ENCODE measurements at places on chromosomes 6 and 20.

- no peak for DNase-seq
Measured at GRCh38 chr6:109325400-109325801, 56.9 kb downstream of the CD164 start.

- no peak for DNase-seq
Measured at GRCh38 chr6:41644297-41644879, 6.1 kb downstream of the MDFI start.

GRCh38 chr6:55528624-55529023, 50.4 kb downstream of the HMGCLL1 start:
- DNase-seq, result no peak

DNA sequence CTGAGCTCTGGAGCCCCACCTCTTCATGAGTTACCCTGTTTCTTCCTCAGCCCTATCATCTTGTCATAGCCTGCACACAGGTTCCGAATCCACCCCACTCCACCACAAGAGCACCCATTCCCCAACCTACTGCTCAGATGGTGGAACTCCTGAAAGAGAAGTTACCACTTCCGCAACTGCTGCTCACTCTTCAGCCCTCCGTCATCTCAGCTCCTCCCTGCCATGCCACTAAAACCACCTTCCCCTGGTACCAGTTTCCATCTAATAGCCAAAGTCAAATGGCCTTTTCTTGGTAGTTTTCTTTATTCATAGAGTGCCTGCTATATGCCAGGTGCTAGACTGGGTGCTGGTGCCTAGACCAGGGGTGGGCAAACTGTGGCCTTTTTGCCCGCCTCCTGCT, 3.9 kb downstream of the RAB22A start:
- no peak for DNase-seq
